A549 treated with RU486 at 1 μM for 4 hours (cell line): ENCODE measurements at places on chromosomes 2 and 18. TPM values are rescaled to one million over a fixed set of nuclear protein-coding genes. Genes with fewer than 3 reads are reported as not detected.

CD8B gene
- total RNA-seq: not detected in 5 replicates

CD8B2 gene
- not detected in 5 replicates for total RNA-seq

SCN1A gene
- not detected in 5 replicates for total RNA-seq

GDF7 gene
- total RNA-seq: 0.03 to 0.06 TPM (median 0.04 TPM) in 5 replicates

MC2R gene
- total RNA-seq: not detected in 5 replicates

UPP2 gene
- not detected in 5 replicates for total RNA-seq

RNF125 gene
- total RNA-seq: 0.23 to 0.59 TPM (median 0.26 TPM) in 5 replicates
